ENCODE measurements at places on chromosomes 2 and 18.

DNA sequence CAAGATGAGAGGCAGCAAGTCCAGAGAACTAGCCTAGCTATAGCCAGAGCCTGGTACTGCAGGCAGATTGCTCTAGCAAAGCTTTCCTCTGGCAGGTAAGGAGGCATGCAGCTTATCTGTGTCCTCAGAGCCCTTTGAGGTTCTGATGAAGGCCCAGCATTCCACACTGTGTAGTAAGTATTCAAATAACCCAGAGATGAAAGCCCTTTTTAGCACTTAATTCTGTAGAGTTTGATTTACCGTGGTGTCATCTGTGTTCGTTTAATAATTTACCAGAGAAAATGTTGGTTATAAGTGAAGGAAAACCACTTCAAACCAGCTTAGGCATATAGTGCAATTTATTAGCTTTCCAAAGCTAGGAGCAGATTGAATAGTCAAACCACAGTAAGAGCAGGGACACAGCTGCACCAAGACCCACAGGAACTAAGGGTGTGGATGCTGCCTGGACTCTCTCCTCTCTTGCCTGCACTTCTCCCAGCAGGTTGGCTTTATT, 226.6 kb downstream of the BABAM2 start:
- DNase-seq = no peak

DNA sequence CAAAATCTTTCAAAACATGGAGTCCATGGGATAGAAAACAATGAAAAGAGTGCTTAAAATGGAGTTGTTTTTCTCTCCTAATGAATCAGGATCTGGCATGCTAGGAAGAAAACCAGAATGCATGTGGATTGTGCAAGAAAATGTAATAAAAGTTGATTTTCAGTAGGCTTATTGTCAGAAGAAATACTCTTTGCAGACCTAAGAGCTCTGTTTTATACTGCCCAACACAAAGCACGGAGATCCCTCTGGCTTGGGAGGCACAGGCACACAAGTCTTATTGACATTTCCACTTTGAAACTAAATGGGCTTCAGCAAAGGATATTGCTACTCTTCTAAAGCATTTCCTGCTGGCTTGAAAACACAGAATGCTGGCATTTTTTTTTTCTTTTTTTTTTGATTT, 15.5 kb upstream of the DAPL1 start:
- peak; percentile 58 for DNase-seq

- DNase-seq = peak; percentile 76
These were observed at the start of gene DIS3L2 for GRCh38 chr2:231961349-231962166. Gene DIS3L2, plus strand, starts transcription at chr2:231961713. Its CDS starts 53,215 bp downstream, at chr2:232014928.

DNA sequence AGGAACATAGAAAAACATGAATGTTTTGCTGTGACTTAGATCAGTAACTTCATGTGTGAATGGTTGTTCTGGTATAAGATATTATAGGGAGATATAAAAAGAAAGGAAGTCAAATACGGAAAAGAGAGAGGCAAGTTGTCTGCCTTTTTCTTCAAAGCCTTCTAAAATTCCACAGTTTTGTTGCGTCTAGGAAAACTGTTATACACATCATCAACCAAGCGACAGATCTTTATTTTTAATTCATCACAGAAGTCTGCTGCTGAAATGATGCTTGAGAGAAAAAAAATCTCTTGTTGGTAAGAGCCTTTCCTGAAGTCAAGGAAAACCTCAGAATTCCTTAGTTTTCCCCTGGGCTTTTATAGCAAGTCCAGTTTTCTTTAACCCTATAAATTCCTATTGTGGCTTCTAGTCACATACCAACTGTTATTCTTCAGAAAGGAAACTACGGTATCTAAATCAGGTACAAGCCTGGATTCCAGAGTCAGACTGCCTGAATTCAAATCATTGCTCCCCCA, 36.3 kb upstream of the TANC1 start:
- peak; percentile 79 for DNase-seq

DNA sequence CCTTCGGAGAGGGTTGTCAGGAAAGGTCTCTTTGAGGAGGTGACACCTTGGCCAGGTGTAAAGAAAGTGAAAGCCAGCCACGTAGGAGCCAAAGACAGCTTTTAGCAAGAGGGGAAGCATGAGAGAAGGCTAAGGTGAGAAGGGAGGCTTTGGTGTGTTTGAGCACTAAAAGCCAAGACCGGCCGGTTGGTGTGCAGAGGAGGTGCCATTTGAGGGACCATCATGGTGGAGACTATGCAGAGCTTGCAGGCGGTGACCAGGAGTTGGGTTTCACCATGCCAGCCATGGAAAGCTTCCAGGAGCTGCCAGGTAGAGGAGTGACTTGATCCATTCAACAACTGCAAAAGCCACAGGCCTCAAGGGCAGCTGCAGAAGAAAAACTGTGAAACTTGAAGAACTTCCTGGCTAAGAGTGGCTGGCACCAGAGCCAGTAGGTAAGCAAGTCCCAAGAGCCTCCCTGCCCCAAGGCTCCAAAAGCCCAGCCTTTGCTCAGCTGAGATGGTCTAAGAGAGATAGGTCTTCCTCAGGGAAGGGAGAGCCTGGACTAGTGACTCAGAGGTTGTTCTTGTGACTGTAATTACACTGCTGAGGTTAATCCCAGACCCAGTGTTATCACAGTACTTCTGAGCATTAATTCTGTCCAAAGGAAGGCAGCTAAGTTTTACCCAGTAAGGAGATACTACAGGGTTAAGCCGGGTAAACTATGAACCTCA, 319.0 kb downstream of the BCL11A start:
- DNase-seq = no peak

Measured in fibroblast of the aortic adventitia (primary cell).